ENCODE measurements at places on chromosomes 7 and 10.

DNA sequence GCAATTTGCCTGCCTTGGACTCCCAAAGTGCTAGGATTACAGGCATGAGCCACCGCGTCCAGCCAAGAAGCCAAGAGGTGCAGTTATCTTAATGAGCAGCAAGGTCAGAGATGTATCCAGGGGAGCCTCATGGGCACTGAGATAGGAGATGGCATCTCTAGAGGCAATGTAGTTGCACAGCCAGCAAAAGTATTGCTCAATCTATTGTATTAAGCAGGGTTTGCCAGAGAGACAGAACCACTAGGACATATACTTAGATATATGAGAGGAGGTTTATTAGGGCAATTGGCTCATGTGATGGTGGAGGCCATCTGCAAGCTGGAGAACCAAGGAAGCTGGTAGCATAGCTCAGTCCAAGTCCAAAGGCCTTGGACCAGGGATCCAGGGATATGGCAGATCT lies 16.3 kb upstream of the VPS26A start:
- no peak for DNase-seq

DNA sequence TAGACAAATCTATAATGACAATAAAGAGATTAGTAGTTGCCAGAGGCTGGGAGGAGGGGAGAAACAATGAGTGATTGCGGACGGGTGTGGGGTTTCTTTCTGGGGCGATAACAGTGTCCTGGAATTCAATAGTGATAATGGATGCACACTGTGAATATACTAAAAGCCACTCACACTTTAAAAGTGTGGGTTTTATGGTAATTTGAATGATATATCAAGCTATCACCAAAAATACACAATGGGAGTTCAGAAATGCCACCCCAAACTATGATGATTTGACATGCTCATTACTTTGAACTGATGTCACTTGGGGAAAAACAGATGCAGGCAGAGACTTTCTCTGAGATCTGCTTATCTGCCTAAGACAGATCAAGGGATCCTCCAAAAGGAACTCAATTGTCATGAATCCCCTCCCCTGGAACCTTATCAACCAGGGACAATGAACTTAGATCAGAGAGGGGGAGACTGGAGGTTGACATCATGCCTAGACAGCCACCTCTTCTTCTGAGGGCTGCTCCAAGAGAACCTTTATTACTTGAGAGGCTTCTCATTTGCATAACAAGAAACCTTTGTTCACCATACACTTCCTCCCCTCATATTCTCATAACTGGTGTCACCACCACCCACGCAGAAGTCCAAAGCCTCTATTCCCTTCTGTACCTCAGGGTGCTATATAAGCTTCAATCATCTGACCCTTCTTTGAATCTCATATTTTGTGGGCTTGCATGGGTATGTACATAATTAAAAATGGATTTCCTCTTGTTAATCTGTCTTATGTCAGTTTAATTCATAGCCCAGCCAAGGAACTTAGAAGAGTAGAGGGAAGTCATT lies 14.8 kb upstream of the ZC3HAV1 start:
- DNase-seq: no peak

DNA sequence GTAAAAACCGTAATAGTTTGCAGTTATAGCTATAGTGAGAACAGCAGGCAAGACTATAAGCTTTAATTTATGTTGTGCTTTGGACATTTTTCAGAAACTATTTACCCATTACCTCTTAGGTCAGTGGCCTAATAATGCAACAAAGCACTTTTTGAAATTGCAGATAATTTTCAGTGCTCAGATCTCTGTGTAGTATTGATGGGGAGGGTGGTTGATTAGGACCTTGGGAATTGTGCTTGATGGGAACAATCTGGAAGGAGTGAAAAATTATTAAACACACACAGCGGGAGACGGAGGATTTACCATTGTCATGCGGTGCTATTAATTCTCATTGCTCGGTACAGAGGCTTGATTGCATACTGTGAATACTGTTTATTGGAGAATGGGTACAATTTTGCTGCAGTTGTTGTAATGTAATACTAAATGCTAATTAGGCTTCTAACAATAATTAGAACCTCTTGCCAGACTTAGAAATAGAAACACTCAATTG lies 304.8 kb downstream of the LRMDA start:
- DNase-seq: no peak

- DNase-seq: peak; percentile 48
These were observed 103.7 kb upstream of the TMEM72 start for GRCh38 chr10:44807451-44807850.

- no peak for DNase-seq
These were observed 14.8 kb downstream of the FOXL3 start for GRCh38 chr7:304574-305409.

GRCh38 chr7:99720800-99721595 lies 14.0 kb downstream of the CYP3A7 start:
- DNase-seq: no peak

GRCh38 chr7:127437837-127438236 lies 45.3 kb upstream of the ZNF800 start:
- DNase-seq: peak; percentile 21

DNA sequence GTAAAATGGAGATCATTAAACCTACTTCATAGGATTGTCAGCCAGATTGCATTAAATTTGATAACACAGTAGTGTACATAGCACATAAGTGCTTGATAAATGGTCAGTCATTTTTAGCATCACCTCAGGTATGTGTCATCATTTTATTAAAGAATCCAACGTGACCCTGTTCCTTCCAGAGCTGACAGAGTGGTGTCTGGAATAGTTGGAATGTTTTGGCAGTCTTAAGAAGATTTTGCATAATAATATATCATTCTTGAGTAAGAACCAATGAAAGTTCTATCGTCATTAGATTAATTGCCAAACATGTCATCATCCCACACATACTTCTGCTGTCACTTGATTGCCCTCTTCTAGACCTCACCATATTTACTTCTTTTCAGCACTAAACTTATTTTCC lies 451.4 kb upstream of the POM121L12 start:
- DNase-seq: no peak

DNA sequence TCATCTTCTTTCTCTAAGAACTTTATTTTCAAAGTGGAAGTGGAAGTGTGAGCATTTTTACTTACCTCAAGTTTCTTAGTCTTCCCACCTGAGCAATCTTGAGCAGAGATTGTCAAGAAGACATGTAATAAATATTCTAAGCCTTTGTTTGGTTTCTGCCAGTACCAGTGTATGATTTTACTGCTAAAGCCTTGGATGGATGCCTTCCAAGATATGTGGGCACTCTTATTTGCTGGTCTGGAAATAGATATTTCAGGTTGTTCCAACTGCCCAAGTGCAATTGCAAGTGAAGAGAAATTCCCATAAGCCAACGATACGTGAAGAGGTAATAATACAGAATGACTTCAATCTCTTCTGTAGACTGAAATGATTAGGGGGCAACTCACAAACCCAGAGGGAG lies 18.2 kb upstream of the TARP start:
- no peak for DNase-seq

DNA sequence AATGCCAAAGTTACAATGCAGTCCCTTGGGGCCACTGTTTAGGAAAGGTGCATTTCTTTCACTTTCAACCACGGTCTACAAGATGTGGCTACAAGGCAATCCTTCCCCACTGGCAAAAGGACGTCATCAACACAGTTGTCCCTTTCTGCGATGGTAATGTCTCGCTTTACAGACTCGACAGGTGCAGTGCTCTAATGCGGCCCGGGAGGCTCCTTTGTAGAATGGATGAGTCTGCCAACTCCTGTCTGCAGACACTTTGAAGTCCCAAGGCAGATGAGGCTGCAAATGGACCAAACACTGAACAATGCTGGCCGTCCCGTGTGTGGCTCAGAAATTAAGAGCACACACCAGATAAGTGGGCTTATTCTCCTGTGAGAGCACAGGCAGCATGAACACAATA lies 133.7 kb downstream of the PIP4K2A start:
- no peak for DNase-seq

GRCh38 chr7:2730846-2731770 lies 43.1 kb downstream of the AMZ1 start:
- DNase-seq: no peak

DNA sequence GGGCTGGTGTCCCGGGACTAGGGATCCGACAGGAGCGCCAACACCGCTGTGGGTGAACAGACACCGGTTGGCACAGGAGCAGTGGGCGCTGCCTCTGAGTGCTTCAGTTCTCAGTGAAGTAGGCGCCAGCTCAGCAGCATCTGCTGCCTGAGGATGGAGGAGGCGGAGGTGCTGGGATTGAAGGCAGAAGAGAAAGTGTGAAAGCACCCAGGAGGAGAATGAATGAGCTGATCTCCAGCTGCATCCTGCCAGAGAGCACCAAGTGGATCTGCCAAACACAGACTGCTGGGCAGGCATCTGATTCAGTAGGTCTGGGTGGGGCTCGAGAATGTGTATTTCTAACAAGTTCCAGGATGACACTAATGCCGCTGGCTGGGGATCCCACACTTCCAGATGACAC lies 74.5 kb downstream of the LANCL2 start:
- DNase-seq: no peak

- peak; percentile 64 for DNase-seq
These were observed 44.3 kb downstream of the TRRAP start for GRCh38 chr7:98922392-98923187.

DNA sequence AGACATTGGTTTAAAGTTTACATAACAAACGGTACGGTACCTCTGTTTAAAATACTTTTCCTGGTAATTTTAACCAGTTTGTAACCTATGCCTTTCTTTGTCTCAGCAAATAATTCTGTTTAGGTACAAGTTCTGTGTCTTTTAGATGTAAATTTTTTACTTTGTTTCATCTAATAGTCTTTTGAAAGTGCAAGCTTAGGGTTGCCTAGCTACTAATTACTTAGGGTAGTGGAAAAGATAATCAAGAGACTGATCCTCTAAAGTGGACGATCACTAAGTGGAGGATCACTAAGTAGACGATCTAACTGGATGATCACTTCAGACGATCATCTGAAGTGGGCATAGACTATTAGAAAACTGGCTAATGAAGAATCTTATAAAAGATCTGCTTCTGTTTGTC lies 16.1 kb upstream of the FKBP9 start:
- DNase-seq: no peak

DNA sequence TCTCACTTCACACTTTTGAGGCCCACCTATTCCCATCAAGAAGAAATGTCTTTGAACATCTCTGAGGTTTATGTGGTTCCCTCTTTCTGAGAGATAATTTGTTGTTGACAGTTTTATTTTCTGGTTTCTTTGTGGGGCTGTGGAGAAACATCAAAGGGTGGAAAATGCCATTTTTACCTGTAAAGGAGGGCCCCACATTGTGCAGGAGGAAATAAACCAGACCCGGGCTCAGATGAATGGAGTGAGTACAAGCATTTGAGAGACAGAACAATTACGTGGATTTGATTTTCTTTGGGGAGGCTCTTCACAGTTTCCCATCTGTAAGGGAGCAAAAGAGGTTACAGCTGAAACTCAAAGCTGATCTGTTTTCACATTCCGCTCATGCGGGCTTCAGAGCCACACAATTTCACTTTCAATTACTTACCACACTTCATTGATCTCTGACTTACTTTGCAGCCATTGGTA lies 29.8 kb downstream of the ITPRIP start:
- DNase-seq: no peak

- peak; percentile 73 for DNase-seq
These were observed 2.8 kb upstream of the PPP1R3C start for GRCh38 chr10:91635401-91636400.

GRCh38 chr7:120467676-120468075 lies 194.7 kb downstream of the KCND2 start:
- no peak for DNase-seq

DNA sequence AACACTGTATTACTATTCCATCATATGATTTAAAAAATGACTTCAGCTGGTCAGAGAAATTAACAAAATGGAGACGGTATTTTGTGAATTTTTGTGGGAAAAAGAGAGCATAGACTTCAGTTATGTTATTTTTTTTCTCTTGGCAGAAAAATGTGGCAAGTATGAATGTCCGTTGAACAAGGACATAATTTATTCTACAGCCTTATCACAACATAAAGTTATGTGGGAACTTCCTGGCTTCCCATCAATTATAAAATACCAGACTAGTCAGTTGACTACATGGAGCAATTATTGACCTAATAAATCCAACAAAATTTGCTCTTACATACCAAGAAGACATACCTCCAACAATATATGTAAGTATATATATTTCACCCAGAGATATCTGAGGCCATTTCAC lies 88.6 kb upstream of the PPP1R3A start:
- DNase-seq: no peak
